ENCODE measurements at places on chromosomes 2 and 18. TPM values are rescaled to one million over a fixed set of nuclear protein-coding genes. Genes with fewer than 3 reads are reported as not detected.

CARF gene
- 1.9 TPM for total RNA-seq

E2F6 gene
- 28.4 TPM for total RNA-seq

GTF2A1L gene
- total RNA-seq, result not detected

CAPN10 gene
- total RNA-seq, result 20.1 TPM

ACADL gene
- total RNA-seq, result not detected

ATP8B1 gene
- 9.0 TPM for total RNA-seq

AQP4 gene
- total RNA-seq, result not detected

RAB3GAP1 gene
- 26.2 TPM for total RNA-seq

ROCK1 gene
- total RNA-seq, result 22.6 TPM

SPATS2L gene
- 148 TPM for total RNA-seq

VPS54 gene
- 14.8 TPM for total RNA-seq

SPATA3 gene
- total RNA-seq, result not detected

TMEM182 gene
- 3.6 TPM for total RNA-seq

KHK gene
- total RNA-seq, result 7.5 TPM

SLC35F5 gene
- total RNA-seq, result 47.1 TPM

TUBA3E gene
- 0.78 TPM for total RNA-seq
